Left cardiac atrium (tissue), 4 donors: ENCODE measurements at places on chromosomes 11 and 22. TPM values are rescaled to one million over a fixed set of nuclear protein-coding genes. Genes with fewer than 3 reads are reported as not detected.

Gene MAP6
- total RNA-seq = 5.6 TPM

DNA sequence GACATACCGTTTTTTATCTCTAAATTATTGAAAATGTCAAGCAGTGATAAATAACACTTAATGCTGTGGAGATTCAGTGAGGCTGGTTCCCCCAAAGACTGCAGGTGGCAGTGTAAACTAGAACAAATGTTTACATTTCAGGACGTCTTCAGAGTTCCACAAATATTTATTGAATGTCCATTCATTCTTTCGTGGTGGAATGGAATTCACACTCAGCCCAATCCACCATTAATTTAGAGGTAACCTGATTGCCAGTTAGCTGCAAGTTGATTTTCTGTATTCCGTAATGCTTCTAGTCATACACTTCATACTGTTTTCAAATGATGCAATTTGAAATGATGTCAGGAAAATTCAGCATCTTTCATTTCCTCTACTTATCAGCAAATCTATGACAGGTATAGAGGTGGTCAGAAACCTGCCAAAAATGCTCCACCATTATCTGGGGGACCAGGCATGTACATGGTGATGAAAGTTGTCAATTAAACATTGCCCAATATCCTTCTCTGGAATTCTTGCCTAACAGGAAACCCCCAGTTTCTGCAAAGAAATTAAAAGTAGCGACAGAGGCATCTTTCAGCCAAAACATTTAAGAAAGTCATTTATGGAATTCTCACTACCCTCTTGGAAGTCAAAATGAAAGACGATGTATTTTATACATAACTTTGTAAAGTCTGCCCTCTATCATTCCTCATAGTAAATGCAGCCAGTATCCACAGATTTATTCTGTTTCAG lies 94.3 kb upstream of the BMAL1 start:
- no peak for DNase-seq

- DNase-seq = no peak
These were observed 36.3 kb downstream of the PDE2A start for GRCh38 chr11:72637926-72638325.

Gene UBQLN3
- 0.15 TPM for total RNA-seq

Gene XKR3
- total RNA-seq = not detected

GRCh38 chr22:46789992-46790391 lies 27.5 kb downstream of the TBC1D22A start:
- DNase-seq = no peak
